ENCODE measurements at places on chromosomes 13 and 19.

DNA sequence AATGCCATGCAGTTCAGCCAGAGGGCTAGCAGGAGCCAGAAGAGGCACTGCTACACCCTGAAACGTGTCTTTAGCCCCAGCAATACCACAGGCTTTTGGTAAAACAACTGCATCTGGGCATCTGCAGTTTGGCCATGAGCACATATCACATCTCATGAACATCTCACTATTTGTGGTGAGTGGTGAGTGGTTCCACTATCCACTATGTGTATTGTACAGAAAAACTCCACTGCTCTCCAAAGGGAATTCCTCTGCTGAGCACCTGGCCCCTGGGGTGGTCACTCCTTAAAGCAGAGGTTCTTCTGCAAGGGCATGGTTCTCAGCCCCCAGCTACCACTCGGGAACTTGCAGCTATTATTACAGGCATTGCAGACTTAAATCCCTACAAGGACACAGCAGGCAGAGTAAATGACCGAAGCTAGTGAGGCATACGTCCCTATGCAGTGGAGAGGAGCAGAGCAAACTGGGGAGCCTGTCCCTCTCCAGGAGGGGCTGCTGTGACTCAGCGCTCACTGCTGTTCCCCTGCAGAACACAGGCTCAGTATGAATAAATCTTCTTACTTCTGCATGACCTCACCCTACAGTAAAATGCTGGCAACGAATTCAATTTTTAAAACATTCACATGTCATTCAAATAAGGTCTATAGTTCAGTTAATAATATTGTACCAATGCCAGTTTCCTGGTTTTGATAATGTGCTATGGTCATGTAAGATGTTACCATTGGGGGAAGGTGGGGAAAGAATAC lies 332.4 kb upstream of the ZNF507 start:
- no peak for DNase-seq

- no peak for DNase-seq
Observed at GRCh38 chr13:111288276-111288675, 32.2 kb upstream of the TEX29 start.

DNA sequence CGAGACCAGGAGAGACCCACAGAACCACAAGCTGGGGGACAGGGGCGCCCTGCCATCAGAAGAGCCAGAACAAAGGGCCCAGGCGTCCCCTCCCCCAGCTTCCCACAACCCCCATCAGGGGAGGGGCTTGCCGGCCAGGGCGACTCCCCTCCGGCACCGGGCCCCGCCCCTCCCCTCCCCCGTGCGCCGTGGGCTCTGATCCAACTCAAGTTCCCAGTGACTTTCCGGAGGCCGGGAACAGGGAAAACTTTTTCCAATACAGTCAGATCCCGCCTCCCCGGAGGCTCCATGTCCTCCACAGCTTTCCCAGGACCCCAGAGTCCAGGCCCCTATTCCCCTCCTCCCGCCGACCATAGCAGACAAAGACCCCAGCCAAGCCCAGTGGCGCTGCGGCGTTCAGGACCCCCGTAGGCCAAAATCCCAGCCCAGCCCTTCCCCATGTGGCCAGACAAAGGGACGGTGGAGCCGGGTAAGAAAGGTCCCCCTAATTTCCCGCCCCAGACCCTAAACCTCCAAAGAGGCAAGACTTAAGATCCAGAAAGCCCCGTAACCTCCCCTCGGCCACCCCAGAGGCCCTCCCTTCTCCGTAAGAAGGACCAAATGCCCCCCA lies 673 bp downstream of the TEAD2 start:
- peak; percentile 6 for DNase-seq

- DNase-seq: no peak
Observed at GRCh38 chr13:87331178-87331577, 340.0 kb upstream of the SLITRK5 start.

GRCh38 chr19:39157275-39157996 lies 31.9 kb downstream of the PAK4 start:
- DNase-seq: no peak

DNA sequence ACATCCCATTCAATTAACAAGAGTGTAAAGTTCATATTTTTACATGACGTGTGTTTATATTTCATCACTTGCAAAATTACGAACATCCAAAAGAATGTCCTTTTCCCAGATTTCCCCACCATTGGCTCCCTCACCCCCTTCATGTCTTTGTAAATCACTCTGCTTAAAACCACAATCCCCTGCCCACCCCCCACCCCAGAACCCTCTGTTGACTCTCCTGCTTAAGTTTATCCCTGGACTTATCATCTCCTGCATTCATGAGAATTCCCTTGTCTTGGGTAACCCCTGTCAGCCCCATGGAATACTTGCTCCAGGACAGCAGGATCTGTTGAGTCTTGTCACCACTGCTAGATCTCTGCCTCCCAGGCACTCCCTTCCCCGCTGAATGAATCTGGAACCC lies 109.9 kb downstream of the COL4A1 start:
- DNase-seq: no peak

DNA sequence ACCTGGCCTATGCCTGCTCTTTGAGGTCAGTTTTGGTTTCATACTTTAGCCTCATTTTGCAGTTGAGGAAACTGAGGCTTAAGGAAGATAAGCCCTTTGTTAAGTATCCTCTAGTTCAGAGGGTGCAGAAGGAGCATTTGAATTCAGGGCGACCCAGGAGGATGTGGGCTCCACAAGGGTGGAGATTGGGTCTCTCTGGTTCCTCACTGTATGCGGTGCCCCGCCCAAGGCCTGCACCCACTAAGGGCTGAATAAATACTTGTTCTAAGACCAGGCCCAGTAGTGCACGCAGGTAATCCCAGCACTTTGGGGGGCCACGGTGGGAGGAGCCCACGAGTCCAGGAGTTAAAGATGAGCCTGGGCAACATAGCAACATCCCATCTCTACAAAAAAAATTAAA lies 768 bp upstream of the SLC44A2 start:
- no peak for DNase-seq

DNA sequence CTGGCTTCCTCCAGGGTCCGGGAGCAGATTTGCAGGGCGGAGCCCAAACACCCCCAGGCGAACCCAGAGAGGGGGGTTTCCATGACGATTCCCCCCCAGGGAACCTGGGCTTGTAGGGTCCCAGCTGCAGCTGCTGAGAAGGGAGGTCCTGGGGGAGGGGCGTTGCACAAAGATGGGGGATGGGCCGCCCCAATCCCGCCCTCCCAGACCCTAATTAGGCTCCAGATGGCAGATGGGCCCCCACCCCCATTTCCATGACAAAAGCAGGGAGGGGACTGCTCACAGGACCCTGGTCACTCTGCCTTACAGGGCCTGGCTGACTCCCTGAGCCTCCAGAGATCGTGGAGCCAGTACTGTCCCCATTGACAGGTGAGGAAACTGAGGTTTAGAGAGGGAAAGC lies 15.2 kb downstream of the ELAVL3 start:
- DNase-seq: no peak

DNA sequence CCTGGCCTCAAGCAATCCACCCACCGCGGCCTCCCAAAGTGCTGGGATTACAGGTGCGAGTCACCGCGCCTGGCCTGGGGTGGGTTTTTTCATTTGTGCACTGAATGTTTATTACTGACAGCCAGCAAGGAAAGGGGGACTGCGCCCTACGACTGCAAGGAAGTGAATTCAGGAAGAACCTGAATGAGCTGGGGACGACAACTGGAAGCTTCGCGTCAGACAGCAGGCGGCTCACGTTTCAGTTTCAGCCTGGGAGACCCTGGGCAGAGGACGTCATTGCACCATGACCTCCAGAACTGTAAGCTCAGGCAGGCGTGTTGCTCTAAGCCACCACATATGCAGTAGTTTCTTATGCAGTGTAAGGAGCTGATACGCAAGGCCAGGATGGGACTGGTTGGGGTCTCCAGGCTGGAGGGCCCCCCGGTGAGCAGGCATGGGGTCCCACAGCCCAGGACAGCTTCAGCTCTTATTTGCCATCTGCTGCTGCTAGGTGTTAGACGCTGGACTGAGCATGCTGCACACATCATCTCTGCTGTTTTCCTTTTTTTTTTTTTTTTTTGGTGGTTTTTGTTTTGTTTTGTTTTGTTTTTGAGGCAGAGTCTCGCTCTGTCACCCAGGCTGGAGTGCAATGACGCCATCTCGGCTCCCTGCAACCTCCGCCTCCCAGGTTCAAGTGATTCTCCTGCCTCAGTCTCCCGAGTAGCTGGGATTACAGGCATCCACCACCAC lies 66.6 kb downstream of the GADD45B start:
- peak; percentile 41 for DNase-seq

DNA sequence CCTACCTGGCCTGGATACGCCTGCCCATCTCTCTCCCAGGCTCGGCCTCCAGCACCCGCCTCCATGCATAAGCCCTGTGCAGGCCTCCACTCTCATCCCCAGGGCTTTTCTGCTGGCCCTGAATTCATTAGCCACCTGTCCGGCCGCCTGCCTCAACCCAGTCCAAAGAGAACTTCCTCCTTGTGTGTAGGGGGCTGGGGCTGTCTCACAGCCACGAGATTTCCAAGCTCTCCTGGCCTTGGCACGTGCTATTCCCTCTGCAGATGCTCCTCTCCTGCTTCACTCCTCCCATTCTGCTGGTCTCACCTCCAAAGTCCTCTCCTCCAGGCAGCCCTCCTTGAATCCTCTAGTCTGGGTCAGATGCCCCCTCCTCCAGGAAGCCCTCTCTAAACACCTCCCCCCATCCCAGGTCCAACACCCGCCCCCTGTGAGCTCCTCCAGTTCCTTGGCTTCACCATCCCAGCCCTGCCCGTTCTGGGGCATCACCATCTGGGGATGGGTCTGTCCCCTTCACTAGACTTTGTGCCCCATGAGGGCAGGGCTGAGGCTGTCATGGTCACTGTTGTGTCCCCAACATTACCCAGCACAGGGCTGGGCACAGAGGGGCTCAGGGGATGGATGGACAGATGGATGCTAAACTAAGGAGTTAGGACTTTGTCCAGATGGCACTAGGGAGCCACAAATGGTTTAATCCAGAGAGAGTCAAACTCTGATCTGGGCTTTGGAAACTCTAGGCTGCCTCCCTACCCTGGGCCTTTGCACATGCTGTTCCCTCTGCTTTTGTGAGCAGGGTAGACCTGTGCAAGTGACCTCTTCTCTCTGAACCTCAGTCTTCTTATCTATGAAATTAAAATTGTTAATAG lies 14.8 kb downstream of the MEIS3 start:
- DNase-seq: no peak

DNA sequence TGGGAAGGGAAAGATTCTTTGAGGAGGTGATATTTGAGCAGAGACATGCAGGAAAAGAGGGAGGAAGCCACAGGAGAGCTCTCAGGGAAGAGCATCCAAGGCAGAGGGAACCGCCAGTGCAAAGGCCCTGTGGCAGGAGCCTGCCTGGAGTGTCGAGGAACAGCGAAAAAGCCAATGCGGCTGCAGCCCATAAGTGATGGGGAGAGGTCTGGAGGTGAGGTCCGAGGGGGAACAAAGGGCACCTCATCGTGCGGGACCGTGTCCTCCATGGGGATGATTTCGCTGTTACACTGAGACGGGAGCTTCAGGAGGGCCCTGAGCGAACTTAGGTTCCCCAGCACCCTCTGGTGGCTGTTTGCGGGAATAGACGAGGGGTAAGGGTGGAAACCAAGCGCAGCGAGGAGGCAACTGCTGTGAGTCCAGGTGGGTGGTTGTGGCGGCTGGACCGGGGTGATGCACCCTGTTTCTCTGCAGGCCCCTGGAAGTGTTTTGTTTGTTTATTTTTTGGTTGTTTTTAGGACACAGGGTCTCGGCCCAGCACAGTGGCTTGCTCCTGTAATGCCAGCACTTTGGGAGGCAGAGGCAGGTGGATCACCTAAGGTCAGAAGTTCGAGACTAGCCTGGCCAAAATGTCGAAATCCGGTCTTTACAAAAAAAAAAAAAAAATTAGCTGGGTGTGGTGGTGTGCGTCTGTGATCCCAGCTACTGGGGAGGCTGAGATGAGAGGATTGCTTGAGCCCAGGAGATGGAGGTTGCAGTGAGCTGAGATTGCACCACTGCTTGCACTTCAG lies 5.9 kb upstream of the EHD2 start:
- DNase-seq: peak; percentile 91

- no peak for DNase-seq
Observed at GRCh38 chr19:55174425-55175116, 5.5 kb downstream of the SYT5 start.

DNA sequence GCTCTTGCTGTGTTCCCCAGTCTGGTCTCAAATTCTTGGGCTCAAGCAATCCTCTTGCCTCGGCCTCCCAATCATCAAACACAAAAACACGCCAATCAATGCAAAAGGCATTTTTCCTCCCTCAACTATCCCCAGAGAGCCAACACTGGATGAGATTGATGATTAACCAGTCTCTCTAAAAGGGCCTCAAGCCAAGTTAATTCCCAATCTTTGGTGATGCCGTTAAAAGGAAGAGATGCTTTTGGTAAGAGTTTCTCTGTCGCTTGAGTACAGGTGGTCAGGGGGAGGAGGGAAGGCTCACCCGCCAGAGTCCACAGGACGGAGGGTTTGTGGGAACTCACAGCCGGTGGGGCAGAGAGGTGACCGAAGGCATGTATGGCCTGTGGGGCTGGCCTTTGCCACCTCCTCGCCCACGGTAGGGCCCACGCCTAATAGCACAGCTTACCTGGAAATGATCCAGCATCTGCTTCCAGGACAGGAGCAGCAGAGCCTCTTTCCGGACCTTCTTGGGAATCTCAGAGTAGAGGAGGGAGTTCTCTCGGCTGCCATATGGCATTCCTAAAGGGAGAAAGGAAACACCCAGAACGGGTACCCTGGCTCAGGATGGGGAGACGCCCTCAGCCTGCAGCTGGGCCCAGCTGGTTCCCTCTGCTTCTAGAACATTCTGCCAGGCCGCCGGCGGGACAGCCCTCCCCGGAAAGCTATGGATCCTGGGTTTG lies 18.1 kb downstream of the DPP9 start:
- DNase-seq: no peak

DNA sequence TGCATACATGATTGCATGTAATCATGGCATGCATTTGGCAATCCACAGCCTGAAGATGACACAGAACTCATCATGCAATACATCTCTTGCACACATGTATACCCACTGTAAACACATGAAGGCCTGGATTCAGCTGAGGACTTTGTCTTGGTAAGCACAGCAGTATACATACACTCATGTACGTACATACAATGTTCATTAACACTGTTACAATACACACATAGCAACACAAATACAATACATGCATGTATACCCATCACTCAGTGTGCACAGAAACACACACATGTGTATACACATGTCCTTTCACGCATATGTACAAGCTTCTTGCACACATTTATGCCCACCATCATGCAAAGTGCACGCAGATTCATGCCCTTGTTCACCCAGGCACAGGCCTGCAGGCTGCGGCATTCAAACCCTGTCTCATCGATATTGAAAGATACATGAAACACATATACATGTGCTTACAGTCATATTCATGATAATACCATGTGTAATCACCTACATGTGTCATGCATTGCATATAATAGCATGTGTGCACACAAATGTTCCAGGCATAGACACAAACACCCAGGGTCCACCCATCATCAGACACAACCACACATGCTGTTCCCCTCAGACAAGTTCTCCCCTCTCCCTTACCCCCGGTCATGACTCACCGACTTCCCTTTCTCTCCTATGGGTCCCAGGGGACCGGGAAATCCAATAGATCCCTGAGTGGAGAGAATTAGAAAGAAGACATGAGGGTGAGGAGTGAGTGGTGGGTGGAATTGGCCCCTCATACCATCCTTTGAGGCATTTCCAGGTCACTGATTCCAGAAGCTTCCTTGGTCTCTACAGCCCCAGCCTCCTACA lies 28.7 kb downstream of the COL5A3 start:
- DNase-seq: no peak

Data from common myeloid progenitor, CD34-positive (primary cell).